ENCODE measurements at places on chromosomes 1 and 21.

DNA sequence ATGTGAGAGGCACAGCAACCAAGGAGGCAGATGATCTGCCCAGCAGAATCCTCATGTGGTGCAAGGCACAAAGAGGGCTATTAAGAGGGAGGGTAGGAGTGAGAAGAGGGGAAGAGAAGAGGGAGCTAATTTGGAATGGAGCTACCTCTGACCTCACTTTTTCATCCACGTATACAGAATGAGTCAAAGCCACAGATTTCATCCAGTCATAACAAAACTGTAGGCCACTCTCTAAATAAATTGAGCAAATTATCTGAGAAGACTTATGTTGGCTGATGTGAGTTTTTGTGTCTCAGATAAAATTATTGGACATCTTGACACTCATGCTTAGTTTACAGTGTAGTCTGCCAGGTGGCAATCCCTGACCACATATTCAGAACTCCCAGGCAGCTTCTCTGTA, 325.6 kb downstream of the TTLL7 start:
- DNase-seq, result peak; percentile 48

- DNase-seq, result peak; percentile 96
Observed at GRCh38 chr1:219324629-219325367, 151.1 kb downstream of the LYPLAL1 start.

- no peak for DNase-seq
Observed at GRCh38 chr1:228457017-228457395, 30.2 kb upstream of the RNF187 start.

DNA sequence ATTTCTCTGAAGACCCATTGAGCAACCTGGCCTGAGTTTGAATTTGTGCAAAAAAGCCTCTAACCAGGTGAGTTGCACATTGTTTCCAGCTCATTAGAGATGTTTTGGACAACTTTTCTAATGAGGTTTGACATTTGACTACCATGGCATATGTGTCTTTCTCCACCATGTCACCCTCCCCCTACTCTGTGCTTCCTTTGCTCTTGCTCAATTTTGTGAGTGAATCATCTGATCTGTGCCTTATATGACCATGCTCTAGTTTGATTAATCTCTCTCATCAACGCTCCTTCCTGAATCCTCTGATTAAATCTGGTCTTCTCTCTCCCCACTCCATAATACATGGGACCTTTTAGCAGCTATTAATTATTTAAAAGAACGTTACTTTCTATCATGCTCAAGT, 144.8 kb upstream of the SAMSN1 start:
- DNase-seq, result peak; percentile 3

DNA sequence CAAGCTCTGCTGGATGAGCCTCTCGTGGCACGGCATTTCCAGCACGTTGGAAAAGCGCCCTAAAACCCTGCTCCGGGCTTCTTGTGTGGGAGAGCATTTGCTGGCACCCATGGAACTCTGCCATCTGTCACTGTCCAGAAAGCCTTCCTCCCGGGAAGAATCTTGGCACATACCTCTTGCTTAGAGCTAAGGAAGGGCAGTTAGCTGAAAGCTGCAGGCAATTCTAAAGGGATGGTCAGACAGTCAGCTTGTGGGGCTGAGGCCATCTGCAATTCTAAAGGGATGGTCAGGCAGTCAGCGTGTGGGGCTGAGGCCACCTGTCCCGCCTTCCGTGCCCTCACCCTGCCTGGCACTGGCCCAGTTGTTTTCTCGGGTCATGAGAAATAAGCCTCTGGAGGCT, 139.0 kb upstream of the TMEM51 start:
- no peak for DNase-seq

GRCh38 chr1:15680561-15681348, 3.4 kb upstream of the PLEKHM2 start:
- peak; percentile 80 for DNase-seq

All from fibroblast of upper back skin (primary cell).